Esophagus squamous epithelium (tissue), 5 donors: ENCODE measurements at places on chromosomes 2 and 18.

GRCh38 chr2:217802876-217803652, 199.7 kb downstream of the TNS1 start:
- no peak for DNase-seq

GRCh38 chr2:154713675-154714074, 15.2 kb downstream of the KCNJ3 start:
- no peak for DNase-seq

DNA sequence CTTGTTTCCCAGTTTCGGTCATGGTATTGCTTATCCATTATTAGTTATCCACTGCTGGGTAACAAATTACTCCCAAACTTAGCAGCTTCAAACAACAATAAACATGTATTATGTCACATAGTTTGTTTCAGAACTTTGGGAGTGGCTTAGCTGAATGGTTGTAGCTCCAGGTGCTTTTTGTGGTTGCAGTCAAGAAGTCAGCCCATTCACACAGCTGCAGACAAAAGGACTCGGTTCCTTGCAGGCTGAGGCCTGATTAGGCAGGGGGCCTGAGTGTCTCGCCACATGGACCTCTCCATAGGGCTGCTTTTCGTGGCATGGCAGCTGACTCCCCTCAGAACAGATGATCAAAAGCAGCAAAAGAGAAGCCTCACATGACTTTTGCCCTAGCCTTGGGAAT, 58.2 kb upstream of the ITGA4 start:
- DNase-seq: no peak

- no peak for DNase-seq
Measured at GRCh38 chr18:76994086-76994654, 138.4 kb downstream of the MBP start.

GRCh38 chr2:64751286-64752260, 97.9 kb upstream of the SERTAD2 start:
- DNase-seq: no peak

- no peak for DNase-seq
Measured at GRCh38 chr2:122019724-122020123, 264.3 kb downstream of the TSN start.
